ENCODE measurements at places on chromosomes 5 and 9.

DNA sequence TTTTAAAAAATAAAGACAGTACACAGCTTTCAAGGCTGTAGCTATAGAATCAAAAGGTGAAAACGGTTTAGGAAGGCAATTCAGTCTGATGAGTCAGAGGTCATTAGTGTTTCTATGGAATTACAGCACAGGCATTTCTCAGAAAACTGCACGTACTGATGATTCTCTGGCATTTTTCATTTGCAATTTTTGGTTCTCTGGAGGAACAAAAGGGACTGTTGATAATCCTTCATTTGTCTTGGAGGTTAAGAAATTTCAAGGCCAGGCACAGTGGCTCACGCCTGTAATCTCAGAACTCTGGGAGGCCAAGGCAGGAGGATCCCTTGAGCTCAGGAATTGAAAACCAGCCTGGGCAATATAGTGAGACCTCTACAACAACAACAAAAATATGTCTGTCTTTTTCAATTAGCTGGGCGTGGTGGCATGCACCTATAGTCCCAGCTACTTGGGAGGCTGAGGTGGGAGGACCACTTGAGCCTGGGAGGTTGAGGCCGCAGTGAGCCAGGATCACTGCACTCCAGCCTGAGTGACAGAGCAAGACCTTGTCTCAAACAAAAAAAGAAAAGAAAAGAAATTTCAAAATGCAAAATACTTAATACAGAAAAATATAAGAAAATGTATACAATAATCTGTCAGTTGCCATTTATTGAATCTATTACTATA is 27.3 kb downstream of the NR6A1 start:
- DNase-seq, result no peak

- no peak for DNase-seq
Observed at GRCh38 chr9:89376741-89377351, 58.5 kb downstream of the SECISBP2 start.

DNA sequence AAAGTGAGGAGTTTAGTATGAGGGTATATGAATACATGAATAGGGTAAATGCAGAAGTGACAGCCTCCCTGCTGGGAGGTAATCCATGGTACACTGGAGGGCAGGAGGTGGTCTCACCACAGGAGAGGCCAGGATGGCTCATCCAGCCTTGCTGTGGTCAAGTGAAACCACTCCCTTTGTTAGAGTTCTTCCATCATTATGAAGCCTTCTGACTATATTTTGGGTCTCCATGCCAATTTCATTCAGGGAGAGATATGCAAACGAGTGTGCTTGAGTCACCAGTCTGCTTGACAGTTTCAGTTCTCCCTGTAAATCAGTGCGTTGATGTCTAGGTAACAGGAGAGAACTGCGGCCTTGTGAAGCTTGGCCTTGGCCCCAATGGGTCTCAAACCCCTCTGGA is 16.4 kb downstream of the PPP3R2 start:
- no peak for DNase-seq

DNA sequence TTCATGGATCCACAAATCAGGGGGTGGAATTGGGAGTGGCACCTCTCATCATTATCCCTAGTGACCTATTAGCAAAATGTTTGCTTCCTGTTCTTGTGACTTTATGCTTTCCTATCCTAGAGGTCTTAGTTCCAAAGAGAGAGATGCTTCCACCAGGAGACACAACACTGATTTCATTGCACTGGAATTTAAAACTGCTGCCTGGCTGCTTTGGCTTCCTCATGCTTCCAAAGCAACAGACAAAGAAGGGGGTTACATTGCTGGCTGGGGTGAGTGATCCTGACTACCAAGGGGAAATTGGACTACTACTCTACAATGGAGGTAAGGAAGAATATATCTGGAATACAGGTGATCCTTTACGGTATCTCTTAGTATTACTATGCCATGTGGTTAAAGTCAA is 69.2 kb upstream of the SH3GL2 start:
- no peak for DNase-seq

- DNase-seq, result no peak
Observed at GRCh38 chr5:156330141-156330870, 3.3 kb downstream of the SGCD start.

GRCh38 chr9:116368680-116369079 is 215.1 kb downstream of the PAPPA start:
- DNase-seq, result no peak

GRCh38 chr5:96730586-96730985 is 68.4 kb downstream of the CAST start:
- no peak for DNase-seq

GRCh38 chr5:101045689-101046088 is 142.6 kb upstream of the ST8SIA4 start:
- no peak for DNase-seq

DNA sequence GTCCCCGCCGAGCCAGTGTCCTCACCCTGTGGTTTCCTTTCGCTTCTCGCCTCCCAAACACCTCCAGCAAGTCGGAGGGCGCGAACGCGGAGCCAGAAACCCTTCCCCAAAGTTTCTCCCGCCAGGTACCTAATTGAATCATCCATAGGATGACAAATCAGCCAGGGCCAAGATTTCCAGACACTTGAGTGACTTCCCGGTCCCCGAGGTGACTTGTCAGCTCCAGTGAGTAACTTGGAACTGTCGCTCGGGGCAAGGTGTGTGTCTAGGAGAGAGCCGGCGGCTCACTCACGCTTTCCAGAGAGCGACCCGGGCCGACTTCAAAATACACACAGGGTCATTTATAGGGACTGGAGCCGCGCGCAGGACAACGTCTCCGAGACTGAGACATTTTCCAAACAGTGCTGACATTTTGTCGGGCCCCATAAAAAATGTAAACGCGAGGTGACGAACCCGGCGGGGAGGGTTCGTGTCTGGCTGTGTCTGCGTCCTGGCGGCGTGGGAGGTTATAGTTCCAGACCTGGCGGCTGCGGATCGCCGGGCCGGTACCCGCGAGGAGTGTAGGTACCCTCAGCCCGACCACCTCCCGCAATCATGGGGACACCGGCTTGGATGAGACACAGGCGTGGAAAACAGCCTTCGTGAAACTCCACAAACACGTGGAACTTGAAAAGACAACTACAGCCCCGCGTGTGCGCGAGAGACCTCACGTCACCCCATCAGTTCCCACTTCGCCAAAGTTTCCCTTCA is 1.4 kb downstream of the GLIS3 start:
- DNase-seq, result no peak

DNA sequence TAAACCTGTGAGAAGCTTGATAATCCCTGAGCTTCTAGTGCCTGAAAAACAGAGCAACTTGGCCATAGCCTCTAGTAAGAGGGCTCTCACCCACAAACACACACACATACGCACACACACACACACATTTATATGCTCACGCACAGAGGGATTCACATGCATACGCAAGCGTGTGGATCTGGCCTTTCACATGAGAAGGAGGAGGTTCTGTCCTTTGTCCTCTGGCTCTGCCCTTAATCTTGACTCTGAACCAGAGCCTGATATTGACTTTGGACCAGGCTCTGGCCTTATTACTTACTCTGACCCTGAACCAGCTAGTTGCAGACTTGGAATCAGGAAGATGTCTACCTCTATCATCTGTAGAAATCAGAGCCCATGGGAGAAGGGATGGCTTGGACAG is 10.0 kb upstream of the P4HA2 start:
- no peak for DNase-seq

DNA sequence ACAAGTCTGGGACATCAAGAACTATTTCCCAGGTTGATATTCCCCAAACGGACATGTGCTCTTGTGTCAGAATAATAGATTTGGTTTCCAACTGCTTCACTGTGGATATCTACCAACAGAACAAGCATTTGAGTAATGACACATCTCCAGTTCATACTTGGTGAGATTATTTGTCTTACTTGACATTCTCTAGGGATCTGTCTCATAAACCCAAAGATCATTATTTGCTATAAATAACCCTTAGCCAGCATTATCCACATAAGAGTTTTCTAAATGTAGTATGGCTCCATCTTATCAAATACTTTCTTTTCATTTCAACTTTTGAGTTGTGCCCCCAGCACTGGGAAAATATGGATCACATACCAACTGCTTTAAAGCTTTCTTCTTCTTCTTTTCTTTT is 1063.9 kb upstream of the CDH18 start:
- no peak for DNase-seq

- DNase-seq, result peak; percentile 8
Observed at GRCh38 chr9:69027355-69028097, 8.0 kb upstream of the FXN start.

DNA sequence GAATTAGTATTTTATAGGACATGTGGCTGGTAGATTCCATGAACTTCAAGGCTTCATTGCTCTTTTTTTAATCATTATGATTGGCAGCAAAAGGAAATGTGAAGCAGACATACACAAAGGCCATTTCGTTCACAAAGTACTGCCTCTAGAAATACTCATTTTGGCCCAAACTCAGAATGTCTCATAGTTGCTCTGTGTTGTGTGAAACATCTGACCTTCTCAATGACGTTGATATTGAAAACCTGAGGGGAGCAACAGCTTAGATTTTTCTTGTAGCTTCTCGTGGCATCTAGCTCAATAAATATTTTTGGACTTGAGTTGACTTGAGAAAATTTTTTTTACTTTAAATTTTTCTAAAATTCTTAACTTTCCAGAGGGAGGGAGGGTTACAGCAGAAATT is 12.4 kb downstream of the KCNV2 start:
- no peak for DNase-seq

- no peak for DNase-seq
Observed at GRCh38 chr5:17384181-17384580, 113.8 kb upstream of the TAF11L2 start.

DNA sequence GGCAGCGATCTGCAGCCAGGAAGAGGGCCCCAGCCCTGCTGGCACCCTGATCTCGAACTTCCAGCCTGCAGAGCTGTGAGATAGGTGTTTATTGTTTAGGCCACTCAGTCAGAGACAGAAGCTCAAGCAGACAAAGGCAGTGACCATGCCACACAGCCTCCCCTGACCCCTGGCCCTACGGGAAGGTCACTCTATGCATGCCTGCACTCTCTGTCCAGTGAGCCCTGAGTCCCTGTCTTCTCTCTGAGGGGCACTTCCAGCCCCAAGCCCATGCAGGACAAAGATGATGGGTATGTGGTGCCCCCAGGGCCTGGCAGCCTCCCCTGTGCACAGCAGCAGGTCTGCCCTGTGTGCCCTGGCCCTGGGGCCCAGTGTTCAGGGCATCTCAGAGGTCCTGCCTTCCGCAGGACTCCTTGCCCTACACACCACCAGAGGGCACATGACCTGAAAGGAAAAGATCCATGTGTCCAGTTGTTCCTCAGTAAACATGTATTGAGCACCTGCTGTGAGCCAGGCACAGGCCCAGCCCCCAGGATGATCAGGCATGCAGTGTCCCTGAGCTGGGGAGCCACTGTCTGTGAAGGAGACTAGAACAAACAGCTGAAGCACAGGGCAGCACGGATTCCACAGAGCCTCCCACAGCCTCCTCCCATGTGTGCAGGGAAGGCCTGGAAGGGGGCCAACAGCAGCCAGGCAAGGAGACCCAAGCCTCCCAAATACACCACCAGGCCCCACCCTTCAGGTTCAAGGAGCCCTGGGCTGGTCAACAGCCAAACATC is 109.3 kb downstream of the ATPSCKMT start:
- DNase-seq, result no peak

DNA sequence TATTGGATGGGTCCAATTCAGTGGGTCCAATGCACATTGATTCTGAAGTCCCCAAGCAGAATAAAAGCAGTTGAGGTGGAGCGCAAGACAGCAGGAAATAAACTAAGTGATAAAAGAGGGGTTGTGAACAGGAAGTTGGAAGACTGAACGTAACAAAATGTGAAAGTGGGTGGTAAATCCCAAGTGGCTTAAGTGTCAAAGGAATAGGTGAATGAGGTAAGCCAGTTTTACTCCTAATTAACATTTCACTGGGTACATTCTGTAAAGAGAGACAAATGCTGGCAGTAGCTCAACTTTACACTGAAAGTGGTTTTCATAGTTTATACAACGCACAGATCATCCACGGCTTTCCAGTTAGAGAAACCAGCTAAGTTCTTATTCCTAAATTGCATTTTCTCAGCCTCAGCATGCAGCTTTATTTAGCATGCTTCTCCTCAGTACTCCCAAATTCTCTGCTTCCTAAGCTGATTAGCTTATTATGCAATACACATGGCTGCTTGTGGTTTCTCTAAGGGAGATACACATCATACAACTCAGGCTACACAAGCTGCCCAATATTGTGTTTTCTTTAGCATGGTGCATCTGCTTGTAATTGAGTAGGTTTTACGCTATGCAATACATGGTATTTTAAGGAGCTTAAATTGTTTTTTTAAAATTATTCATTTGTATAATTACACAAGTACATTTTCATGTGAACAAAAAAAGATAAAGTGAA is 34.2 kb upstream of the HSD17B4 start:
- DNase-seq, result no peak

- no peak for DNase-seq
Observed at GRCh38 chr5:133825631-133826289, 142.7 kb downstream of the C5orf15 start.

GRCh38 chr5:112386766-112387165 is 32.3 kb downstream of the EPB41L4A start:
- DNase-seq, result no peak

DNA sequence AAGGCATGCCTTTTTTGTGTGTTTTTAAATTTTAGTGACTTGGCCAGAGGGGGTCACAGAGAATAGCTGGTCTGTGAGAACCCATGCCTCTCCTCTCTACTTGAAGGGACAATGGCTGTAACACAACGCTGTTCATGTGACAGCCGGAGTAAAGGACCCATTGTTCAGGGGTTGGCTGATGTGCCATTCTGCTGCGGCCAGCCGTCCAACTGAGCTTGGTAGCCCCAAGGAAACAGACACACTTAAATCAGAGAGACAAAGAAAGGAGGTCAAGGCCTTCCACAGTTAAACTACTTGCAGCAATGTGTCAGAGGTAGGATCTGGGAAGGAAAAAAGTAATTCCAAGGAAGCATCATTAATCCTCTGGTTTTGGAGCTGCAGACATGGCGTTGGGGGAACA is 8.1 kb downstream of the MEGF10 start:
- no peak for DNase-seq

GRCh38 chr5:133155326-133155969 is 103.6 kb downstream of the HSPA4 start:
- no peak for DNase-seq

DNA sequence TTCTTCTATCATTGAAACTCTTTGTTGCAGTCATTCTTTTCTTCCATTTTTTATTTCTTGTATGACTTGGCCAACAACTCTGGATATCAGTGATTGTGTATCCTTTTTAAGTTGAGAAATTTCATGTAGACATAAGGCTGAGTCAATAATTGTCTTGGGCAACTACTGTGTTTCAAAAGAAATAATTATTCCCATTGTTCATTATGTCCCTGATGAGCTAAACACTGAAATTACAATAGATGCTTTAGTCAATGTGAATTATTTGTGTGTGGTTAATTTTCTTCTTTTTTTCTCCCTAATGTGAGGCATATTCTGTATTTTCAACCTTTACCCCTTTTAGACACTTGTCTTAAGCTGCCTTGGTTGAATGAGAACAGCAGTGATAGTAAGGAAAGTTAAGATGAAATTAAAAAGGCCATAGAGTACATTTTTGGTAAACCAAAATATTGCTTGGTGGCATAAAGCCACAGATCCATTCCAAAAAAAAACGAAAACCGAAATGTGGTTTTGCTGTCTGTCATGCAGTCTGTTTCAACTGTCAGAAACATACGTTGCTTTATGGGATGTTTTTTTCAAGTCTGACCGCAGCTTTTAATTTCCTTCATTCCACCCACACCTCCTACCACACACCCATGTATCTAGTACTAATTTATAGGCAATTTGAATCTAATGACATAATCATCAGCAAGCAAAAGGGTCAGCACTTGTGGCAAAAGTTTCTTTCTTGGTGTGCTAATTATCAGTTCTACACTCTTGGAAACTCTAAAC is 21.1 kb downstream of the TLE4 start:
- no peak for DNase-seq

- no peak for DNase-seq
Observed at GRCh38 chr9:127285965-127286364, 21.4 kb downstream of the GARNL3 start.

All from stimulated activated CD4-positive, alpha-beta T cell treated with anti-CD3 and anti-CD28 coated beads, TNF-alpha, amount 100 ng/mL, for 1 hour (primary cell).